ENCODE measurements at places on chromosomes 12 and 14.

- DNase-seq, result no peak
Measured at GRCh38 chr14:50830932-50831725, at the start of gene NIN. Gene NIN (minus strand): TSS chr14:50831162. CDS start chr14:50822056, 9,106 bp downstream.

DNA sequence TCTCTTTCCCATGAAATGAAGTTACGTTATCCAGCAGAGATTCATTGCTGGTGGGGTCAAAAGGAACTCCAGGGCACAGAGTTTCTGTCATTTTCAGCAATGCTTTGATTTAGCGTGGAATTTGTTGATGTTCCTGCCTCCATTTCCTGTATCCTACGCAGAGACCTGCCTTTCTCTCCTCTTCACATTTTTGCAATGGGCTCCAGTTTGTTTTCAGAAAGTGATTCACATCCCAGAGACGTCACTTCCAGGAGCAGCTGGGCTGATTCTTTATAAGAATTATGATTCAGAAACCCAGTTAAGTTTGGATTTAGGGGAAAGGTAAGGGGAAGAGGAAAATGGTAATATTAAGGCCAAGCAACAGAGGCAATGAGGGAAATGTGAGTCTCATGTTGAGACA lies 11.6 kb downstream of the RNASE10 start:
- no peak for DNase-seq

DNA sequence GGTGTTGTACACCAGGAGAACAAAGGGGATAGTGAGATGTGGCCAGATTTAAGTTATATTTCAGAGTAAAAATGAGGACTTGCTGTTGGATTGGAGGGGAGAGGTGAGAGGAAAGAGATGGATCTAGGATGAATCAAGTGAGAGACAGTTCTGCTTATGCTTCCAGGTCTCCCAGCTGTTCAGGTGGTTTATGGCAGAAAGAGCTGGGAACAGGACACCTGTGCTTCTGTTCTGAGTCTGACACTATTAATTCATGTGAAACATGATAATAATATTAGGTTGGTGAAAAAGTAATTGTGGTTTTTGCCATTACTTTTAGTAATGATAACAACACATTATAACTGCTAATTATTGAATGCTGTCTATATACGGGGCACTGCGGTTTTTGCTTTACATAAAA lies 55.7 kb downstream of the SLC15A5 start:
- DNase-seq, result no peak

GRCh38 chr14:58540749-58541632 lies 96.8 kb upstream of the DACT1 start:
- DNase-seq, result no peak

DNA sequence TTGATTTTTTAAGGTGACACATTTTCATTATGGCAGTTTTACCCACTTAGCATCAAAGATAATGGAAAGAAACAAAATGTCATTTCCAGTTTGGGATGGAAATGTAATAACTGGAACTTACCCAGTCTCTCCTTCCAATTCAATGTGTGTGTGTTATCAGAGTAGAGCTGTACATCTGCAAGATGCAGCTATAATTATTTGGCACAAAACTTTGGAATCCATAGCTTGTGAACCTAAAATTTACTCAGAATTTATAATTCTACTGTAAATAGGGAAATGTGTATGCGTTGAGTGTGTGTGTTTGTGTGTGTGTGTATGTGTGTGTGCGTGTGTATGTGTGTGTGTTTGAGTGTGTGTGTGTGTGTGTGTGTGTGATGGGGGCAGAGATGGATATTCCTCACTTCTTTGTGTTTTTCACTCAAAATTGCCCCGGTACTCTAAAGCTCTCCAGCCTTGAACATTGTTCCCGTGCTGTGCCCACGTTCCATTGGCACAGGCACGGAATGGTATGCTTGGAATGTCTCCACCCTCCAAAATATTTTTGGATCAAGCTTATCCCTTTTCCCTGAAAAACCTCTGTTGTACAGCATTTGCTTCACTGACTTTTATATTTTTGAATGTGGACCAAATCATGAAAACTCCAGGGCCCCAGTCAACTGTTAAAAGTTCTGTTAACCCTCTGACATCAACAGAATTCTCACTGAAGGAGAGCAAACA lies 150.2 kb upstream of the BMP4 start:
- no peak for DNase-seq

DNA sequence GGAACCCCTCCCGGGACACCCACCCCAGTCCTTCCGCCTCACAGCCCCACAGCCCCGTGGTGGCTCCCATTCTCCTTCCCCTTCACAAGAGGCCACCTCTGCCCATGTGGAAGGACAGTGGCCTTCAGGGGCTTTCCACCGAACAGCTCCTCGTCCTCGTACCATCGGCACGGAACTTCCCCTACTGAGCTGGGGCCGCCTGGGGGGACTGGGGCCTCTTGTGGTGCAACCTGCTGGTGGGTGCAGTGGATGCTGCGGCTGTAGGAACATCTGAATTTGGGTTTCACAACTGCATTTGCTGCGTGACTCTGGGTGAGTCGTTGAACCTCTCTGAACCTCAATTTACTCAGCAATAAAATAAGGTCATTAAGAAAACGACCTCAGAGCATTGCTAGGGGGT lies 50.9 kb downstream of the RFLNA start:
- DNase-seq, result no peak

- no peak for DNase-seq
Measured at GRCh38 chr12:84508851-84509260, 403.7 kb downstream of the SLC6A15 start.

Data from stimulated activated CD4-positive, alpha-beta T cell treated with anti-CD3 and anti-CD28 coated beads, Interleukin-12 subunit alpha, Interleukin-12 subunit beta, amount 100 ng/mL, for 48 hours (primary cell).